NCI-H2107 (cell line): ENCODE measurements at places on chromosomes 4 and X.

DNA sequence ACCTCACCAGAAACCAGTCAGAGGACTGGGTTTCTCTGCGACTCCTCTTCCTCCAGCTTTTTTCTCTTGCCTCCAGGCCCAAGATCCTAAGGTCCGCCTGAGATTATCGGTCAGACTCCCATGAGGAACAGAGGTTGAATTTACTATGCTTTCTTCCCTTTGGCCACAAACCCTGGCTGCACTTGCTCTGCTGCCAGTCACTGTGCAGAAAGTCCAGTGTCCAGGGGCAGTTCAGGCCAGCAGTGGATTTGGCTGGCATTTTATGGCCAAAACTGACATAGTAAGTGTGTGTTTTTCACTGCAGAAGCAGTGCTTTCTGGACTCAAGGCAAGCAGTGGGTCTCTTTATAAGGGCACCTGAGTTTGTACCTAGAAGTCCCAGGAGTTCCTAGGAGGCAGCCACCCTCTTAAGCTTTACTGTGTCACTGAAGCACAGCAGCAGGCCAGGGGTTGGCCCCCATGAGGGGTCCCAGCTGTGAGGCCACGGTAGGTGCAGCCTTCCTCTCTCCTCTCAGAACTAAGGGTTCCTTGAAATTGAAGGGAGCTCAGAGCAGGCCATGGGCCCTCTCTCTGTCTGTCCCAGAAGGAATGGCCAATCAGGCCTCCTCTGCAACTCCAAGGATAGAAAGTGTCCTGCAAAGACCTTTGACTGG, 3.4 kb downstream of the RTL5 start:
- no peak for DNase-seq

- no peak for DNase-seq
Measured at GRCh38 chr4:56656346-56656643, 24.8 kb downstream of the HOPX start.

DNA sequence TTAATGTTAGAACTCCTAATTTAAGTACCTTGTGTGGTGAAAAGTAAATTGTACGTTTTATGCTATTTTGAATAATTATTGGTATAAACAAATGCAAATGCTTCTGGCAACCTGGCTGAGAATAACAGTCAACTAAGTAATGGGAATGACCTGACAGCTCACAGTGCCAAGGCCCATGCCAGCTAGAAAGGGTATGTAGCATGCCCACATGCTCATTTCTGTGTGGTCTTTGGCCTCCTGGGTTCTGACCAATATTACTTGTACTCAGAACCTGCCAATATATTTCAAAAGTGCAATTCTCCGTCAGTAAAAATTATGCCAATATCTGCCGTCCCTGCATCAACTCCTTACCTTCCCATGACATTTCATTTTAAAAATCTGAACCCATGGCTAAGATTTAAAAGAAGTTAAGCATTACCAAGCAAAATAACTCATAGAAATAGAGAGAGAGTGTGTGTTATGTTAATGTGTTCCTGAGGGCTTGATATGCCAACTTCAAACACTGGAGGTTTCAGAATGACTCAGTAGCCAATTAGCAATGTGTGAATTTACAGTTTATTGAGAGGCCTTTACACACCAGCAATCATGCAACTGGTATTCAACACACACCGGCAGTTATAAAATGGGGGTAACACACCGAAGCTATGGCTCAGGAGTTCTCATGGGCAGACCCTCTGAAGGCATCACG, 820.8 kb downstream of the FSTL5 start:
- no peak for DNase-seq

DNA sequence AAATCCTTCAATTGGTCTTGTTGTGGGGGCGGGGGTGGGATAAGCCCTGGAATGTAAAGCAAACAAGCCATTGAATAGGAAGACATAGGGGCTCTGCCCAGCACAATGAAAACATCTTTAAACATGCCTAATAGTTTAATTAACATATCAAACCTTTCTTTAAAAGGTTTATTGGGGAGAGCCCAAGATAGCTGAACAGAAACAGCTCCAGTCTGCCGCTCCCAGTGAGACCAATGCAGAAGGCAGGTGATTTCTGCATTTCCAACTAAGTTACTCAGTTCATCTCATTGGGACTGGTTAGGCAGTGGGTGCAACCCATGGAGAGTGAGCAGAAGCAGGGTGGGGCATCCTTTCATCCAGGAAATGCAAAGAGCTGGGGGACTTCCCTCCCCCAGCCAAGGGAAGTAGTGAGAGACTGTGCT, 327.2 kb upstream of the CNKSR2 start:
- no peak for DNase-seq

DNA sequence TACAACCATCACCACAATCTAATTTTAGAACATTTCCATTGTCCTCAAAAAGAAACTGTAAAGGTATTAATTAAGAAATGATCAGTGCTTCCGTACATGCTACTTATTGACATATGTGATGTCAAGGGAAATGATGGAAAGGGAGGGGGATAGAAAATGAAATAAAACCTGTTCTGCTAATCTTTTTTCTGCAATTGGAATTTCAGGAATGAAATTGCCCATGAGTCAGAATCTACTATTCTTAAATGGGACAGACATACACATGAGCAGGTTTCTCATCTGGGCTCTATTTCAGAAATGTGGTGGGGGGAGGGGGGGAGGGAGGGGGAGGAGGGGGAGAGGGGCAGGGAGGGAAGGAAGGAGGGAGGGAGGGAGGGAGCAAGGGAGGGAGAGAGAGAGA, 91.0 kb downstream of the SHROOM4 start:
- DNase-seq: no peak

- no peak for DNase-seq
Measured at GRCh38 chr4:86974551-86974994, 39.8 kb downstream of the AFF1 start.

DNA sequence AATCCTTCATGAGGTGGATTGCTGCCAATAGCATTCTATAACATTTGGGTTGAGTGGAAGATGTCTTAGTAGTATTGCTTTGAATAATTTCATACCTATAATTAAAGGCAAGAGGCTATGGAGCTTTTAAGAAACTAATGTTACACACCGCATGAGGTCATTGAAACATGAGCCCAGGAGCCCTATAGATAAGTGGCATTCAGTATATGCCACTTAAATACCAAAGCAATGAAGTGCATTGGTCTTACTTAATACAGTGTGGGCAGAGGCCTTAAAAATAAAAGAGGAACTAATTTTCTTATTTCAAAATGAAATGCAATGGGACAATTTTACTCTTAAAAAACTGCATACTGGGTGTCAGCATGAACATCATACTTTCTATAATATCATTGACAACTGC, 47.5 kb downstream of the SPATA18 start:
- no peak for DNase-seq

DNA sequence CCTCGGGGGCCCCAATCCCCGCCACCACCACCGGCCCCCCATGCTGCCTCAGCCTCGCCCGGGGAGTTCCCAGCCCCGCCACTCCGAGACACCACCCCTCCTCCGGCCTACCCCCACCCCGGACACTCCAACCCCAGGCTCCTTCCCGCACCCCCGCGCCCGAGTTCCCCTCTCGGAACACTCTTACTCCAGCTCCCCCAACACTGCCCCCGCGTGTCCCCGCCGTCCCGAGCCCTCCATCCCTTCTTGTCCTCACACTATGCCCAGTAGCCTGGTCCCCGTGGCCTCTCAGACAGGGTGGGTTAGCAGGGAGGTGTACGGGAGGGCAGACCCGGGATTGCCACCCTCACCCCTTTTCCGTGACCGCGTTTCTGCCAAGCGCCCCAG, 276.1 kb downstream of the BCOR start:
- no peak for DNase-seq

DNA sequence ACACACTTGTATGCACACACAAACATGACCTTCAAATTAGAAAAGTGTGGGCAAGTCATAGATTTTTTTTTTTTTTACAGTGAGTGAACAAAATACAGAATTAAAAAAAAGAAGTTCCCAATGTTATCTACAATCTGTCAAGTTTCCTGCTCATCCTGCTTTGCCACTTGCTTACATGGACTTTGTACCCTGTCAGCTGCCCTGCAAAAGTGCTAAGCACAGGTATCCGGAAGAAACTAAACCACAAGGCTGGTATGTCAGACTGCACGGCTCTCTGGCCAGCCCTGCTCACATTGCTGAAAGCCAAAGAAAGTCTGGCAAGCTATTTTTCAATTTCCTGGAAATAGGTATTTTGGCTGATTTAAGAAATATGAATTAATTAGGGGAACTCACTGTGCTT, 38.9 kb upstream of the BCLAF3 start:
- DNase-seq: no peak

DNA sequence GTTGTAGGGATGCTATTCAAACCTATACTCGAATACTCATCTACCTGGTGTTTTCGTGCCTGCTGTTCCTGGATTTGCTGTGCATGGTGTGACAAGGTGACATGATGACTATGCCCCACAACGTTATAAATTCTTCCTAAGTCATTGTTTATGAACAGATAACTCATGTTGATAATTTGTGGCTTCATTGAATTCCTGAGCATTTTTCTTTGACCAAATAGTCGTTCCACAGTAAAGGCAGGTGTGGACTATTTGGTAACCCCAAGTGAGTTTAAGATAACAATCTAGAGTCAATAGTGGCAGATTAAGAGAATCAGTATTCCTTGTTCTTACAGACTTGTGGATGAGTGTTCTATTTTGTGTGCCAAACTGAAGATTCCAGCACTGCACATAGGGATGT, 59.9 kb downstream of the SNX25 start:
- no peak for DNase-seq

DNA sequence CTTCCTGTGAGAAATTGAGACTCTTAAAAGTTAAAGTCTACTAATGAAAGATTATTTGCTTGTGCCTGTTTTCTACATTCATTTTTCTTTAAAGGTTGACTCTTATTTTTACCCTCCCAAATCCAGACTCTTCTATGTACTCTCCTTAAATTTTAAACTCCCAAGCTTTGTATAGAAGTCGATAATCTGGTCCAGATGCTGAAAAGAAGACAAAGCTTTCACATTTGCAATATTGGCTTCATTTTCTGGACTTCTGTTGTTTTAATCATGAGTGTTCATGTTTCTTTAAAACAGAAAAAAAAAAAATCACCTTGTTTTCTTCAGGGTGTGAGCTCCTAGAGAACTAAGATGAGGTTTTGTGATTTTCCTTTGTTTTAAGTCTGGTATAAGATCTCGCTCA, 53.2 kb upstream of the TBC1D14 start:
- no peak for DNase-seq

- DNase-seq: no peak
Measured at GRCh38 chrX:13373431-13374187, 53.8 kb upstream of the ATXN3L start.

DNA sequence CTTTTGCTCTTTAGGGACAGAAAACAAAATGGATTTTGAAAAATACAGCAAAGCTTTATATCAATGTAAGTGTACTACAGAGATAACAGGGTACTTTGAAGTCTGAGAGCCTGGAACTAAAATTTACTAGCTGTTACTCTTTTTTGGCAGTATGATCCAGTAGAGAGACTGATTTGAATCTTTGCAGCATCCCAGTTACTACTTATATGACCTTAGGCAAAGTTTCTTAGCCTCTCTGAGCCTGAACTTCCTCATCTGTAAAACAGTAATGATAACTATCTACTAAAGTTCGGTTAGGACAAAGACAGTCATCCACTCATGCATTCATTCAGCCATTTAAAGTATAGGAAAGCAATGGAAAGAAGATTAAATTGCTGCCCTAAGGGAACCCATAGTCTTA, 10.1 kb downstream of the BRWD3 start:
- DNase-seq: no peak

DNA sequence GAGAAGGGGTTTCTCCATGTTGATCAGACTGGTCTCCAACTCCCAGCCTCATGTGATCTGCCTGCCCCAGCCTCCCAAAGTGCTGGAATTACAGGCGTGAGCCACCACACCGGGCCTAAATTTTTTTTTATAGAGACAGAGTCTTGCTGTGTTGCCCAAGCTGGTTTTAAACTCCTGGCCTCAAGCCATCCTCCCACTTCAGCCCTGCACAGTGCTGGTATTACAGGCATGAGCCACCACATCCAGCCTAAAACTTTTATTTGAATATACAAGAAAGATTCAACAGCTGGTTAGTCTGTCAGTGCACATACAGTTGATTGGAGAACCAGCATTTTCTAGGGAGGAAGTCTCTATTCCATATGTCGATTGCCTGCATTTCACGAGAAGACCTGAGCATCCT, 91.2 kb downstream of the LRP2BP start:
- no peak for DNase-seq

DNA sequence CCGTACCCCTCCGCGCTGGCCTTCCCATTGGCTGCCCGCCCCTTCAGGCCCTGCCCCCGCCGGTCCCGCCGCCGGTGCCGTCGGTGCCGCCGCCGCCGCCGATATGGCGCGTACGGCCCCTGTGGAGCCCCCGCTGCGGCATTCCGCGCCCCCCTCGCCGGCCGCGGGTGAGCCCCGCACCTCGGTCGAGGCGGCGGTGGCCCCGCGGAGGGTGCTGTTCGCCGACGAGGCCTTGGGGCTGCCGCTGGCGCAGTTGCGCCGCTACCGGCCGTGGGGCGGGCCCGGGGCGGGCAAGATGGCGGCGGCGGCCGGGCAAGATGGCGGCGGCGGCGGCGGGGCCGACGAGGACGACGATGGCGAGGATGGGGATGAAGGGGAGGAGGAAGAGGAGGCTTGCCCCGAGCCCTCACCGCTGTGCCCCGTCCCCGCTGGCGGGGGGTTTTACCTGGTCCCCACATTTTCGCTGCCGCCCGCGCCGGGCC, at the start of gene PPP1R3F:
PPP1R3F (plus strand) TSS at position 27 of the 482 bp plus-strand sequence; CDS start at position 104, 77 bp downstream.
- no peak for DNase-seq

DNA sequence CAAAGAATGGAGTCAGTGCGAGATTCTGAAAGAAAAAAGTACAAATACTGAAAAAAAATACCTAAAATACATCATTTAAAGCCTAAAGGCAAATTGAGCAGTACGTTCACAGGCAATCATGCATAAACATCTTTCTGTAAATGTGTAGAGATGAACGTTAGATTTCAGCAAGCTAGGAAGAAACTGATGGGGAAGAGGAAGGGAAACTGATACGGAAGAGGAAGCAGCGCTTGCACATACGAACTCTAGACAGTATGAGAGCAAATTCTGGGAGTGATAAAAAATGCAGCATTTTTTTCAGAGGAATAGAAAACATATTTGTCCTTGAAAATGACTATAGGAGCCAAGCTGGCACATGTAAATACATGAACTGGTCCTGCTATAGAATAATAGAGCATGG, 9.4 kb downstream of the ANKRD50 start:
- no peak for DNase-seq

- no peak for DNase-seq
Measured at GRCh38 chr4:106864231-106864630, 171.9 kb downstream of the DKK2 start.
